Activated naive CD4-positive, alpha-beta T cell treated with anti-CD3 and anti-CD28 coated beads, Interleukin-2, amount 50 U/mL, for 72 hours (primary cell): ENCODE measurements at places on chromosomes 11 and 22. TPM values are rescaled to one million over a fixed set of nuclear protein-coding genes. Genes with fewer than 3 reads are reported as not detected.

Gene PIH1D2
- 2.5 TPM for total RNA-seq

Gene MS4A12
- not detected for total RNA-seq

Gene MMP27
- total RNA-seq = not detected

Gene DYNC2H1
- total RNA-seq = 2.2 TPM

Gene ELFN2
- 2.0 TPM for total RNA-seq

GRCh38 chr11:61779666-61780525, 12.5 kb downstream of the TMEM258 start:
- no peak for DNase-seq

- no peak for DNase-seq
Measured at GRCh38 chr22:23063539-23064380, 6.6 kb upstream of the GNAZ start.

GRCh38 chr22:45684169-45684568, 12.5 kb downstream of the ATXN10 start:
- DNase-seq = no peak

- DNase-seq = no peak
Measured at GRCh38 chr11:120273432-120273831, 33.5 kb downstream of the POU2F3 start.

- no peak for DNase-seq
Measured at GRCh38 chr11:83285151-83285770, 906 bp downstream of the CCDC90B start.

DNA sequence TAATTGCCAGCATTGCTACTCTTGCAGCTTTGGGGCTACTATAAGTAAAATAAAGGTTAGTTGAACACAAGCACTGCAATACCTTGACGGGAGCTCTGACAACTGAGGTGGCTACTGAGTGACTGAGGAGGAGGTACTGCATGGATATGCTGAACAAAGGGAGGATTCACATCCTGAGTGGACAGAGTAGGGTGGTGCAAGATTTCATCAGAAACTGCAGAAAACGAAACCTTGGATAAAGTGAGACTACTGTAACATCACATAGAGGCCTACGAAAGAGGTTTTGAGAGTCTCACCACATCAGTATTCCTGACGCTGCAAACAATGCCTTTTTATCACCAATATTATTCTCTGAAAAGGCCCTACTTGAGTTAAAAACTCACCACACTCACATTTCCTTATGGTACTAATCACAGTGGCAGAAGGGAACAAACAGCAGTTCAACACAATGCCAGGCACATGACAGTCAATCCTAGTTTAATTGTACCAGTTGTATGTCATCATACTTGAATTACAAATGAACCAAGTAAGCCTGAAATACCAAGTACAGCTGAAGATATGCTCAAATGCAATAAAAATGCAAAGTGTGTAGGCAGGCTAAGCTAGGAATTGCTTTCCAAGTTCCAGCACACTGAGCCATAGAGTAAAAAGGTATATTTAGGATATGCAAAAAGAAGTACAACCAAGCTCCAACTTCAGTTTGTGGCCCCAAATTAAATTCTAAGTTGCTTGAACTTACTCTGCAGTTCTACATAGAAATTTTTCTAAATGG, 4.0 kb upstream of the GPR83 start:
- DNase-seq = no peak

DNA sequence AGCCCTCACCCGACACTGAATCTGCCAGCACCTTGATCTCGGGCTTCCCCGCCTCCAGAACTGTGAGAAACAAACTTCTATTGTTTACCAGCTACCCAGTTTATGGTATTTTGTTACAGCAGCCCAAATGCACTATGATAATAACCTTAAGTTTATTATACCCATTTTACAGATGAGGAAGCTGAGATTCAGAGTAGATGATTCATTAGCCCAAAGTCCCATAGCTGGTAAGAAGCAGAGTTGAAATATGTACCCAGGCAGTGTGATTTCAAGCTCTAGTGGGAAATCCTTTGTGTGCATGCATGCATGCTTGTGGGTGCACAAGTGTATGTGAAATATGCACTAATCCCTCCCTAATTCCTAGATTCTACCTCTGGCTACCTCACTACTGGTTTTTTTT, 7.9 kb downstream of the GRIK4 start:
- no peak for DNase-seq
